ENCODE measurements at places on chromosomes 2 and 18.

GRCh38 chr2:98378901-98379300, 32.6 kb downstream of the CNGA3 start:
- DNase-seq, result no peak

DNA sequence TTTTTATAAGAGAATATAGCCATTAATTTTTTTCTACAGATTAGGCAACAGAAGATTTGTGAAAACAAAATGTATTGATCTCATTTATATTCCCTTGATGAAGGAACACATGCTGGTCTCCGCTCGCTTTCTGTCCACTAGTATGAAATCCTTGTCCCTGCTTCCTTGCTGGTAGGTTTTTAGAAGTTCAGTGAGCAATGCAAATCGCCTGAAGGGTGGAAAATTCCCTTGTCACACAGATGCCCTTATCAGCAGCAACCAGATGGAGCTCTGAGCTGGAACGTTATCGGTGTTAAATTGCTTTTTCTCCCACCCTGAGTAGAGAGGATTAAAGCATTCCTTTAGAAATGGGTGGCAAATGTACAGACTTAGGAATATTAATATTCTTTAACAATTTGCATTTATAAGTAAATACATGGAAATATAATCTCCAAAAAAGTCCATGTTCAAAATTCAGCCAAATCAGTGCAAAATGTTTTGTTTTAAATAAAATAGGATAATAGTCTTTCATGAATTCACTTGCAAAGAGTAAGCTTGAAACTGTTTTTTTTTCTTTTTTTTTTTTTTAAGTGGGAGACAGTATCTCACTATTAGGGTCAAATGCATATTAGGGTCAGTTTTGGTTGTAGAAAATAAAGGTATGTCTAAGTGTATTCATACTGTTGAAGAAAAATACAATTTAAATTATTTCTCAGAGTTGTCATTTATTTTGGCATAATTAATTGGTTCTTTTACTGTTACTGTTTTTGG, 164.0 kb upstream of the MYO3B start:
- no peak for DNase-seq

DNA sequence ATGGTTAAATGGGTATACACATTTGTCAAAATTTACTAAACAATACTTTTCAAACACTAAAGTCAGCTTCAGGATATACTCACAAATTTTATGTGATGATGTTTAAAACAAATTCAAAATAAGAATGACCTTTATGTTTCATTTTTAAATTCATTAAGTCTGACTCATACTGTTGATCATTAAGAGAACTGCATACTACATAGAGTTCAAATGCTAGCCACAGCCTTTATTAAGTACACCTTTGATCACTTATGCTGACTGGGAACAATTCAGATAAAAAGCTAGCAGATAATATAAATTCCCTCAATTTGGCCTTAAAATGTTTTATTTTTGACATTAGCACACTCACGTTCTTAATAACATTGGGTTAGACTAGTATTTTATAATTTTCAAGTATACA, 14.1 kb downstream of the LMAN1 start:
- no peak for DNase-seq

DNA sequence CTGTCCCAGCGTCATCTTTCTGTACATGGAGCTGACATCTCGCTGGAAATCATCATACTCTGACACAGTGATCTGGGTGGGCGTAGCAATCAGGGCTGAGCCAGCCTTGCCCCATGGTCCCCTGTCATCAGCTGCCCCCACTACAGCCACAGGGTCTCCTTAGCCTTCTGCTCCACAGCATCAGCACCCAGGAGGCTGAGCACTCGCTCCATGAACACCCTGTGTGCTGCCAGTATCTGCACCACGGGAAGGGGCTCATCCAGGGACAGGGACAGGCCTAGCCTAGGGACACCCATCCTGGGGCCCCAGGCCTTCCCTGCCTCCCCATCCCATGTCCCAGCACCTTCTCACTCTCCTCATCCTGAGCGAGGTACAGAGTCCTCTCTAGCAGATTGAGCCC, 11.4 kb downstream of the ALPG start:
- no peak for DNase-seq

DNA sequence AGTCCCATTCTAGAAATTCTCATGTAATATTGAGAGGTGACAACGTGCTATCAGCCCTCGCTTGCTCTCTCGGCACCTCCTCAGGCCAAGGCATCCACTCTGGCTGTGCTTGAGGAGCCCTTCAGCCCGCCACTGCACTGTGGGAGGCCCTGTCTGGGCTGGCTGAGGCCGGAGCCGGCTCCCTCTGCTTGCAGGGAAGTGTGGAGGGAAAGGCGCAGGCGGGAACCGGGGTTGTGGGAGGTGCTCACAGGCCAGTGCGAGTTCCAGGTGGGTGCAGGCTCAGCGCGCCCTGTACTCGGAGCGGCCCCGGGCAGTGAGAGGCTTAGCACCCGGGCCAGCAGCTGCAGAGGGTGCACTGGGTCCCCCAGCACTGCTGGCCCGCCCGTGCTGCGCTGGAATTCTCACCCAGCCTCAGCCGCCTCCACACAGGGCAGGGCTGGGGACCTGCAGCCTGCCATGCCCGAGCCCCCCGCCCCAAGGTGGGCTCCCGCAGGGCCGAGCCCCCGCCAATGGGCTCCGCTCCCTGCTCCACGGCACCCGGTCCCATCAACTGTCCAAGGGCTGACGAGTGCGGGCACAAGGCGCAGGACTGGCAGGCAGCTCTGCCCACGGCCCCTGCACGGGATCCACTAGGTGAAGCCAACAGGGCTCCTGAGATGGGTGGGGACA, 1680.6 kb upstream of the LRRTM1 start:
- no peak for DNase-seq

DNA sequence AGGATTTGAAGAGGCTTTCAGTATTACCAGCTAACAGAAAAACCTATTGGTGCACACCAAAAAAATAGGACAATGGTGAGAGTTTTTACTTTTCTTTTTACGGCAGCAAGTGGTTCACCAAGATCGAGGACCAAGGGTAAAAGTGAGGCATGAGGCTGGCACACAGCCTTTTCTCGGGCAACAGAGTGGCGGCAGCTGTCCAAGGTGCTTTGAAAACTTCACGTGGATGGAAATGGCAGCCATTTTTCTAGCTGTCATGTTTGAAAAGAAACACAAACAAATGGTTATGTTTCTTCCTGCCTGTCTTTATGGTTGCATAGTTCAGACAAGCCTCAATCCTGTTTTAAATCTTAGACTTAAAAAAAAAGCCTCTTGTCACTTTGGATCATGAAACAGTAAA, 812.5 kb upstream of the CHAC2 start:
- DNase-seq, result no peak

DNA sequence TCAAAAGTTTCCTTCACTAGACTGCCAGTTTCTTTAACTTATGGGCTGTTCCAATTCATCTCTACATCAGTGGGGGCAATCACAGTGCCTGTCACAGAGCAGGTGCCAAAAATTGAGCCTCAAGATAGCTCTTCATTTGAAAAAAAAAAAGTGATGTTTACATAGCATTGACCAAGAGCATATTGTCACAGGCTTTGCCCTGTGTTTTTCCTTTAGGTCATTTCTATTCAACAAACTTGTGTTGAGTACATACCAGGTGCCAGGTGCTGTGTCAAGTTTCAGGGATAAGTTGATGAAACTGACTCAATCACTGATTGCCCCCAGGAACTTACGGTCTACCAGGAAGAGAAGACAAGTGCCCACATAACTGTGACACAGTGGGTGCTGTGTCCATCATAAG, 22.2 kb upstream of the NT5C1B start:
- no peak for DNase-seq

DNA sequence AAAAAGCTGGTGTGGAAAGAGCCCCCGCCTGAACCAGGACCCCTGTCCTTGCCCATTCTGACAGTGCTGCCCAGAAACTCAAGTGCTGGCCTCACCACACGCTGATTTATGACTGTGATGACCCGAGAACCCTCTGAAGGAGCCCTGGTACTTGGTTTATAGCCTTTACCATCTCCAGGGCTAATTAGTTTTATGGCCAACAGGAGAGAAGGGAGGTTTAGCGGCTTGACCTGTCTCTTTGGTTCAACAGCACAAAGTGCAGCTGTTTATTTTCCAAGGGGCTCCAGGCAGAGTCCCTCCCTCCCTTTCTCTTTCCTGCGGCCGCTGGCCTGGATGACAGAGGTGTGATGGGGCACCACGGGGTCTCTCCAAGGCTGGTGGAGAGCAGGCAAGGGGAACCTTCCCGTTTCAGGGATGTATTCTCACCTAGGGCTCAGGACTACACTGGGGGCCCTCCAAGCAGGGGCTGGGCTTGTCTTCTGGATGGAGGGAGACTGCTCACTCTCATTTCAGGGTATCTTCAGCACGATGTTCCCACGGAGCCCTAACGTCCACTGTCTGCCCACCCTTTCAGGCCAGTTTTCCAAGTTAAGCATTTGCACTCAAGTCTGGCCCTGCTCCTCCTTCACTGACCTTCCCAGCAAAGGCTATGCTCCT, 174.2 kb upstream of the GLI2 start:
- no peak for DNase-seq

- DNase-seq, result no peak
These were observed 76.2 kb upstream of the UPP2 start for GRCh38 chr2:158025255-158025996.

Data from LNCaP clone FGC (cell line).